ENCODE measurements at places on chromosomes 2 and 18.

DNA sequence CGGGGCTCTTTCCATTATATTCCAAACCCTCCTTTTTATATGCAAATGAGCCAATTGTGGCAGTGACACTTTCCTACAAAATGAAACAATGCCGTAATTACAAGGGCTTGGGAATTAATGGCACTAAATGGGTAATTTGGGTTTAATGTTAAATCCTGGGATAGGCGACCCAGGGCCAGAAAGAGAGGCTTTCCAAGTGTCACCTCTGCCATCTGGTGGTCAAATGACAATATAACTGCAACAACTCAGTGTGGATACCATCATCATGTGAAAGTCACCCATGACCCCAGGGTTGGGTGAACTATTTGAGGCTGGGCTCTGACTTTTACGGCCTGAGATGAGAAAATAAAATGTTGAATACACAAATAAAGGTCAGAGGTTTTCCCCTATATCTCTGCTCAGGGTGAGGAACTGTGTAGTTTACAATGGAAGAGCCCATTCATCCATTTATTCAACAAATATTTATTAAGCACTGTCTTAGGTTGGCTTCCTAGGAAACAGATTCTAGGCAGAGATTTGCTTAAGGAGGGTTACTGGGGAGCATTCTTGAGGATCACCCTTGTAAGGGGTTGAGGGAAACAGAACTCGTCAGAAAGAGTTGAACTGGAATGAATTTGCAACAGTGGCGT lies 13.6 kb upstream of the THADA start:
- peak; percentile 55 for DNase-seq

GRCh38 chr2:59223742-59224141 lies 982.6 kb upstream of the FANCL start:
- DNase-seq: no peak

DNA sequence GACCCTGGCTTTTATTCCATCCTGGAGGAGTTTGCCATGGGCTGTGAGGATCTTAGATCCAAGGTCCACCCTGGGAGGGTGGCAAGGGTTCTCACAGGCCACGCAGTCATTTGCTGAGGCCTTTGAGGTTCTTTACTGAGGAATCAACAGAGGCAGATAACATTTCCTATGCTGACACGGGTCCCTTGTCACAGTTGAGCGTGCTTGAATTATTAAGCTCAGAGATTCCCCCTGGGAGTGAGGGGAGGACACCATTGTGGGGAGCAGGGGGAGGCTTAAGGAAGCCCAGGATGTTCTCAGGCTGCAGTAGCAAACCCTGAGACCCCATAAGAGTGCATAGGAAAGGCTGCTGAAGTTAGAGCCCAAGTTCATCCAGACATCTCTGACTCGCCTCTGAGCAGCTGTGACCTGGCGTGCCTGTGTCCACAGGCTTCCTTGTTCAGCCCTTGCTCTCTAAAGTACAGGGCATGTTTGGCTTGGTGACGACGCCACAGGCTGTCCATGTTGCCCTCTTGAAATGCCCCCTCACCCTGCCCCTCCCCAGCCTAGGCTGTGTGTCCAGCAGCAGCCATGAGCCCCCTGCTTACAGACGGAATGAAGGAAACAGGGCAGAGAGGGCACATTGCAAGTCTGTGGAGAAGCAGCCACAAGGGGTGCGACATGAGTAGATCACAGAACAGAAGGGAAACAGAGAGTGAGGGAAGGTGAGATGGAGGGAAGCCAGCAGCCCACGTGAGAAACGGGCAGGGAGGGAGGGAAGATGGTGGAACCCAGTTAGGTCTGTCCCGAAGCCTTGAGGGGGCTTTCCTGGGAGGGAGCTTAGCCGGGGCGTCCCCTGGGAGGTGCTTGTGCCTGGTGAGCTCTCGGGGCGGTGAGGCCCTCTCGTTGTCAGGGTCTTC lies 34.0 kb downstream of the NAPG start:
- DNase-seq: no peak

- DNase-seq: no peak
Measured at GRCh38 chr18:76988827-76989646, 143.5 kb downstream of the MBP start.

DNA sequence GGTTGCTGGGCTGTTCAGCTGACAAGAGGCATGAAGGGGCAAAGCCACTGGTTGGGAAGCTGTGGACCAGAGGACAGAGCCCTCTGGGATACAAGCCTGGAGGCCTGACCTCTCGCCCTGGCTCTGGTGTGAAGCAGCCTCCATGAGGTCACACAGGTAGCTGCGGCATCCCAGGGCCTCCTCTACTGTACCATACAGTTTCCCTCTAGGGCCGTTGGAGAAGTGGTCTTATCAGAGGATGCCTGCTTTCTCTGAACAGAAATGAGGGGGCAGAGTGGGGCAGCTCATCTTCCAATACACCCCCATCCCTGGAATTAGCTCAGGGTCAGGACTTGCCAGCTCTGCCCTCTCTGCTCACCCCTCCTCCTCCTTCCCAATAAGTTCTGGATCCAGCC lies 135.1 kb upstream of the SMAD2 start:
- DNase-seq: no peak

DNA sequence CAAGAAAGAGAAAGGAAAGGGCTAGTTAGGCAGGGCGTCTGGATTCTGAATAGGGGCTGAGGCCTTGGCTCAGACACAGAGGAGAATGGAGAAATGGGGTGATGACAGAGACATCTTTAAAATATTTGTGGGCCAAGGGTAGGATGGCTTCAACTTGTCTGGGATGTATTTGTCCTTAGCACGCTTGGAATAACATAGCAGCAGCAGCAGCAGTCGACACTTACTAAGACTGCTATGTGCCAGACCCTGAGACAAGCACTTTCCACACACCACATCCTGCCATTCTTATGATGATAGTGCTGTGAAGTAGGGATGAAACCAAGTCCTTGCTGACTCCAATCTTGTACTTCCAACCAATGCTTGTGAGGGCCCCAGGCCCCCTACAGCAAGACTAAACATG lies 2.6 kb downstream of the IL1RL1 start:
- no peak for DNase-seq

DNA sequence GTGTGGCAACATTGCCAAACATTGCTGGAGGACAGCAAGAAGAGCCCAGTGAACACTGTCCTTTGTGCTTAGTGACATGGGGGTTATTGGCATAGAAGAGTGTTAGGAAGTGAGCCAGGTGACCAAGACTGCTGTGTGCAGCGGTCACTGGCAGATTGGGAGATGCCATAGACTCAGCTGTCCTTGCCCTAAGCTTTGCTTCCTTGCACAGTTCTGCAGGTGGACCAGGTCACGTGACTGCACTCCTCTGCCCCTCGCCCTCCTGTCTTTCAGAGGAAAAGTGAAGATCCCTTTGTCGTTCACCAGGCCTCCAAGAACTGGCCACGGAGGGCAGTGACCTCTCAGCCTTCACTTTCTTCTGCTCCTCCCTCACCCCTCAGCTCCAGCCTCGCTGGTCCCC lies 215.6 kb upstream of the SMIM21 start:
- no peak for DNase-seq

GRCh38 chr2:198408171-198408570 lies 603.8 kb downstream of the PLCL1 start:
- no peak for DNase-seq
